ENCODE measurements at places on chromosomes 5 and 9.
A peak's percentile ranks its signal among the peaks of the same experiment; 100 is the strongest.

DNA sequence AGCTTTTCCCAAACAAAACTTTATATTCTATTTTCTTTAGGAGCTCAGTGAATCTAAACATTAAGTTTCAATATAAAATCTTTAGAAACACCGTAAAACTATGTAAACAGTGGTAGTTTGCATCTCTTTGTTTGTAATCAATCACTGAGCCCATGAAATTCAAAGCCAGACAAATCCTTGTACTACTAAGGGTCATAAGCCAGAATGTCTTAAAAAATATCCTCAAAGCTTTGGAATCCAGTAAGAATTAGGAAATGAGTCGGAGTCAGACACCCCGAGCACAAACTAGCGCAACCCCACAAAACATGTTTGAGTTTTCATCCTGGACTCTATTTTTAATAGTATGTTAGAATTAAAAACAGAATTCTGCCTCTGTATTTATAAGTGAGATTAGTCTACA lies 153.8 kb downstream of the HSPA4 start:
- DNase-seq, result no peak

DNA sequence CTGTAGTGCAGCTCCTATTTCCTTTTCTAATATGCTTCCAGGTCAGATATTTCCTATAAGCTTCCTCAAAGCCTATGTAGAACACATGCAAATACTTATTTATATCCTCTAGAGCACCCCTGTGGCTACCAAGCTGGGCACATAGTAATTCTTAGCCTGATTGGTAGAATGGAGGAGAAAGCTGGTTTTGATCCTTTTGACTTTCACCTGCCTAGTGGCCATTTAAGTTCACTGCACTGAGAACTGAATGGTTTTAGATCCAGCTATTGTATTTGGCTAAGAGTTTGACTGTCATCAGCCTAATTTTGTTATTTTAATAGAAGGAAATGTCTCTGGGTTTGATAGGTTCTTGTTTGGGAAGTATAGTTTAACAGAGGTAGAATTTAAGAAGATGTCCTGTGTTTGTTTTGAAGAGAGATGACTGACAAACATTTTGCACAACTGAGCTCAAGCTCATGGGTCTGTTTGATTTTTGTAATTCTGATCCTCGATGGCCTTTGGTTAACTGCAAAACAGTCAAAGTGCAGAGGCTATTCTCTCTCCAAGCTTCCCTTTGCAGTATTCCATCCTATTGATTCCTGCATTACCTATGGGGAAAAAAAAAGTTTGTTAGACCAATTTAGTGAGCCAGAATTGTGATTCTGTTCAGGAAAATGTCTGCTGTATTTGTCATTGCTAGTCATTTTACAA lies 85.4 kb downstream of the KCNN2 start:
- peak; percentile 6 for DNase-seq

GRCh38 chr9:88682431-88682831 lies 147.5 kb downstream of the NXNL2 start:
- DNase-seq, result no peak

- DNase-seq, result no peak
Measured at GRCh38 chr9:86572904-86573303, 218.7 kb upstream of the TUT7 start.

GRCh38 chr9:70466976-70467561 lies 52.6 kb upstream of the KLF9 start:
- peak; percentile 87 for DNase-seq

DNA sequence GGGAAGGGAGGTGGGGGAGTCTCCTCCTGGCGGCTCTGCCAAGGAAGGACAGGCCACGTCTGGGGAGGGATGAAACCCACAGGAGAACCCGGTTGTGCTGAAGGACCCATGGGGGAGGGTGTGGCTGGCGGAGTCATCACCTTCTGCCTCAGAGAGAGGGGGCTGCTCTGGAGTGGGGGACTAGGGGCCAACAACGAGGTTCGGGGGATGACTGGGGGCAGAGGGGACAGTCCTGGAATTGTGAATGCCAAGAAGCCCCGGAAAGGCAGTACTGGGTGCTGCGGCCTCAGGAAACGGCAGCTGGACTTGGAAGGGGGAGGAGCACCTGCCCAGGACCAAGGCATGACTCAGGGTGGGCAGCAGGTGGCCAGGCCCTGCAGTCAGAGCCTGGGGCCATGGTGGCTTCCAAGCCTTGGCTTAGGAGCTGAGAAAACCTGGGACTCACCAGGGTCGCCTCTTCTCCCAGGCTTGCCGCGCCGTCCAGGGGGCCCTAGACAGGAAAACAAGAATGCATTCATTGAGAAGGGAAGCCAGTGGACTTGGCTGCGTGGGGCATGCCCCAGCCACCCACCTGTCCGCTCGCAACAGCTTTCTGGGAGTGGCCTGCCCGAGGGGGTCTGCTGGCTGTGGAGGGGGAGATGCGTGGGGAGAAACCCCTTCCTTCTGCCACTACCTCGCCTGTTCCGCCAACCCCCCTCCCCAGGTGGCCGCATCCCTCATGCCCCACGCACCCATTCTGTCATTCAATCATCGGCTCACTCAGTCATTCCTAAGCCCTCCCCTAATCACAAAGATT lies 74.0 kb upstream of the PHYKPL start:
- DNase-seq, result no peak
